ENCODE measurements at places on chromosomes 11 and 22.

DNA sequence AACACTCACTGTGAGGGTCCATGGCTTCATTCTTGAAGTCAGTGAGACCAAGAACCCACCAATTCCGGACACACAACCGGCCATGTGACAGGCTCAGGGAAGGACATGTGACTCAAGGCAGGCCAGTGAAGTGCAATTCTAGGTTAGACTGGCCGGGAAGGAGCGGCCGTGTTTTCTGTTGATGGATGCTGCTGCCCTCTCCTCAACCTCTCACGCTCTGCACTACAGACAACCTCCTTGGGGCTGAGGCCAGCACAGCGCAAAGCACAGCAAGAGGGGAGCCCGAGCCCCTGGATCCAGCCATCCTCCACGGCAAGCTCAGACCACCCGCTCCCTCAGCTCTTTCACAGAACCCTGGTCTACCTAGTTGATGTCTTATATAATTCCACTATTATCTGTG, 2.8 kb downstream of the NUDT8 start:
- DNase-seq = no peak

DNA sequence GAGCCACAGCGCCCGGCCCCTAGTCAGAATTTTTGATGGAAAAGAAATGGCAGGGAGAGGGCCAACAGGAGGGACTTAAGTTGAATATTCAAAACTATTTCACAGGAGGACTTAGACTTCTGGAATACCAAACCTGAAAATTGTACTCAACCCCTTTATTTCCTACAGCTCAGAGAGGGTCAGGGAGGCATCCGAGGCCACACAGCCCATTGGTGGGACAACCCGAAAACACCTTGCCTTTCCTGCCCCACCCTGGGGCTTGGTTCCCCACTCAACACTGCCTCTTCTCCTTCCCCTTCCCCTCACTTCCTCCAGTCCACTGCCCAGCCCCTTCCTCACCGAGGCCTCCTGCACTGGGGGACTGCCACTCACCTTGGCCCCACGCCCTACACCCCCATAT, 1.4 kb downstream of the NAALADL1 start:
- DNase-seq = no peak

DNA sequence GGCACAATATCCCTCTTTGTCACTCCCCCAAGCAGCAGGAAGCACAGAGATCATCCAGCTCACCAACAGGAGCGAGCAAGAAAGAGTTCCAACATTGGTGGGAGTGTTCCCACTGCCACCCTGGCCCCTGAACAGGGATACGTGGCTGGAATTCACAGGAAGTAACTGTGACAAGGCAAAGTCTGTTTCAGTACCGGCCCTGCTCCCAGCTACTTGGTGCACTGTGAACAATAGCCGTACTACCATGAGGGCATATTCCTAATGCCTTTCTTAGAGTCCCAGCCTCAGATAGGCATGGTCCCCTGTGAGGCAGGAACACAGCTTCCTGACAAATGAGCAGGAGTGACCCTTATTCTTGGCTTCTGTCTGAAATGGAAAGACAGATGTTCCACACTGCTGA, 1.8 kb upstream of the SLC37A2 start:
- DNase-seq = no peak

- no peak for DNase-seq
Measured at GRCh38 chr22:49046546-49047361, 780.9 kb downstream of the BRD1 start.

DNA sequence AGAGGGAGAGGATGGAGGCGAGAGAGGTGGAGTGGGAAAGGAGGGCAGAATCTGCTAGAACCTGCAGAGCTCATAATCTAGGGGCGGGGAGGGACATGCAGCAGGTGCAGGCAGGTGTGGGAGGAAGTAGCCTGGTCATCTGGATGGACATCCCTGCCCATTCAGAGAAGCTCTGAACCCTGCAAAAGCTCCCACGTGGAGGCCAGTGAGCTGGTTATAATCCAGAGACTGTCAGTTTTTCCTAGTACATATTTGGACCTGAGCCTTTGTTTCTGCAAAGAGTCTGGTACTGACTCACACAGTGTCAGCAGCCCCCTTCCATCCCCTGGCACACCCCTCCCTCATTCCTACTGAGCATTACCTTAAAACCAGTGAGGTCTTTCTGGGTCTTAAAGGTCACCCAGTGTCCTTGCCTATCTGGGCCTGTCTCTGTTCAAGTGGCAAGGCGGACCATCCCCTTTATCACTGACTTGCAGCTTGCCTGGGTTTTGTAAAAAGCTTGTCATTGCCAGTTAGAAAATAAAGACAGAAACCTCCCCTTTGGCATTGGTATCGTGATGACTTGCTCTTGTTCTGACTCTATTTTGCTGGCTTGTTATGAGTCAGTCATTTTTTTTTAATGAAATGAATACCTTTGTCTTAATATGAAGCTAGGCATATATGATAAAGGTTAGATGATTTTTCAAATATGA, 26.1 kb downstream of the PTPRJ start:
- DNase-seq = peak; percentile 80
